ENCODE measurements at places on chromosomes 2 and 18.
A peak's percentile ranks its signal among the peaks of the same experiment; 100 is the strongest.

DNA sequence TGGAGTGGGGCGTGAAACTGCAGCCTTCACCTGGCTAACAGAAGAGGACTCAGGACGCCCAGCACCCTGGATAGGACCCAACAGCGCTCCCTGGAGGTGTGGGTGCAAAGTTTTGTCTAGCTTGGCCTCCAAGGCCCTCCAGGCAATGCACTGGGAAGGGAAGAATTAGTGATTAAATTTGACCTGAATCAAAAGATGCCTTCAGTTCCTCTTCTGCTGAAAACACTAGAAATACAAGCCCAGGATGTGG is 779 bp upstream of the TRIB2 start:
- peak; percentile 74 for DNase-seq

- no peak for DNase-seq
Observed at GRCh38 chr2:30691948-30692828, 115.1 kb downstream of the CAPN13 start.

GRCh38 chr2:119782308-119783027 is 22.7 kb downstream of the PTPN4 start:
- no peak for DNase-seq

- DNase-seq: no peak
Observed at GRCh38 chr2:36664696-36665076, 31.8 kb upstream of the VIT start.

DNA sequence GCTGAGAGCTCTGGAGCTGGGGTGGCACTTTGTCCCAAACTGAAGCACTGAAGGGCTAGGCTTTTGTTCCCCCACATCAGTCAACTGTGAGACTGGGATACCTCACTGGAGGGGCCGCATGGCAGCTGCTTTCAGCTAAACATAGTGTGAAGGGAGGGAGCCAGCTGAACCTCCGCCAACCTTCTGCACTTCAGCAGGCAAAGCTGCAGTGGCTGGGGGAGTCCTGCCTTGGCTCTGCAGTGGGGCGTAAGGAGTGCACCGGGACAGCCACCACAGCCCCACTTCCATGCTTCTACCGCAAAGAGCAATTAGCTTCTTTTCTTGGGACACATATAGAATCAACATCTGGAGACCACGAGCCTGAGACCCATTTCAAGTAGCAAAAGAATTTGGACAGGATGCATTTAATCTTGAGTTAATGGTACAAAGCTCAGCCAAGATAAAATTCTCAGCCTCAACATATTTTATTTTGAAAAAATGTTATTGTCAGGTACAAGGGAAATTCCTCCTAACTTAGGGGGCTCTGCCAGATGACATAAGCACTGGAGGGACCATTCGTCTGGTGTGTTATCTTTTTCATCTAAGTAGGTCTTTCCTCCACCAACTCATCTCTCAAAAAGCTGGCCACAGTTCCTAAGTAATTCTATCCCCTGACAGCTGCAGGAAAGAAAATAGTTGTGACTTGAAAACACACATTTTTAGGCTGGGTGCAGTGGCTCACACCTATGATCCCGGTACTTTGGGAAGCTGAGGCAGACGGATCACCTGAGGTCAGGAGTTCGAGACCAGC is 25.6 kb upstream of the MYCN start:
- no peak for DNase-seq

GRCh38 chr18:51339856-51340255 is 142.4 kb upstream of the MEX3C start:
- DNase-seq: no peak

DNA sequence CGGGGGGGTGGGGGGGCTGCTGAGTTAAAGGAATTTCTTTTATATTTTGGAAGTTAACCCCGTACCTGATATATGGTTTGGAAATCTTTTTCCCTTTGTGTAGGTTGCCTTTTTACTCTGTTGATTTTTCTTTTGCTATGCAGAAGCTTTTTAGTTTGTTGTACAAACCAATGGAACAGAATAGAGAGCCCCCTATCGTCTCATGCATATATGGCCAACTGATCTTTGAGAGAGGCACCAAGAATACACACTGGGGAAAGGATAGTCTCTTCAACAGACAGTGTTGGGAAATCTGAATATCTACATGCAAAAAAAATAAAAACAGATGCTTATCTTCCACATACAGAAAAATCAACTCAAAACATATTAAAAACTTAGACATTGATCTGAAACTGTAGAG is 647.8 kb upstream of the KLHL29 start:
- no peak for DNase-seq

DNA sequence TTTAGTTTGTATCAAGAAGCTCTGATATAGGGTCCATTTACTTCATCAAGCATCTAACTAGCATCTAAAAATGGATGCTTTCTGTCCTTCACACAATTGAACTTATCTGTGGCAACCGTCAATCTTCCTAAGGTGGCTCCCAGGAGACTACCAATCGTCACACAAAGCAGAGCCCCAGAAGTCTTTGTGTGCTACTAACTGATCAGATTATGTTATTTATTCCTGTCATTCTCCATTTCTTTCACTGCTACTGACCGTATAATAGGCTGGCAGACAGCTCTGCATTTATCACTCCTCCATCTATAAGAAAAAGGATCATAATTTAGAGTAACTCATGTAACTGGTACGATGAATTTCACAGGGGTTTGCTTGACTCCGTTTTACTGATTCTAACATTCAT is 585.0 kb upstream of the NXPH2 start:
- DNase-seq: no peak

DNA sequence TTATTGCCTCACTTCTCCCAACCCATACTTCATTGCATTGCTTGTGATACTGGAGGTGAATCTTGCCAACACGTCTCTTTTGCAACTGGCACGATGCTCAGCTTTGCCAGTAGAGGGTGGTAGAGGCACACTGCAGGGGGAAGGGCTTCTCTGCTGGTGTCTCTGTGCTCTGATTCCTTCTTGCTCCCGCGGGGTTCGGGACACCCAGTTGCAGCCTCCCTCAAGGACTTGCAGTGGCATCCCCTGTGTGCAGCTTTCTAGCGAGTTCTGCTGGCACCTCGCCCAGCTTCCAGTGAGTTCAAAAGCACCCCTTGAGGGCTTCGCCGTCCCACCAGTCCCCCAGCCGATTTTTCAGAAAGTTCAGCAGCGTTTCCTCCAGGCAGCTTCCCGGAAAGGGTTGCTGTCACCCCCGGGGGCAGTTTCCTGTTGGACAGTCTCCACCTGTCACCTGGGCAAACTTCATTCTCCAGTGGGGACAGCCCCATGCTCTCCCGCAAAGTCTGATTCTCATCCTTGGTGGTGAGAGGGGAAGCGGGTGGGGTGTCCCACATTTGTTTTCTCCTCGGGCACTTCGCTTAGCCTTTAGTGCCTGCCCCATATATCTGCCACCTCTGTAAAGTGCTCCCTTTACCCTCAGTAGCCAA is 35.4 kb upstream of the EN1 start:
- peak; percentile 52 for DNase-seq

- DNase-seq: no peak
Observed at GRCh38 chr2:221775096-221775495, 203.0 kb upstream of the EPHA4 start.

DNA sequence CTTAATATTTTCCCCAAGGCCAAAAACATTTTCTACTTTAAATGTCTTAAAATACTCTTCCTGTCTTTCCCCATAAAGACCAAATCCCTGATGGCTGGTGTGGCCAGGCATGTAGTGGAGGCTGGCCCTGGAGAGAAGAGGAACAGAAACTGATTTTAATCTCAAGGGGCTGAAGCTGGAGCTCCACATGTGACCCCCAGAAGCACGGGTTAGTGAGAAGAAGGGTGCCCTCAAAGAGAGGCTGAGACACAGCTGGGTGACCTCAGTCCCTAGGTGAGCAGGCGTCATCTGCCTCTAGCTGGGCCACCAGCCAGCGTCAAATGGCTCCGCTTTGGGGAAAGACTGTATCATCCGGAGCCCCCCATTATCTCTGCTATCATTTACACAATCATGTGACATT is 19.3 kb upstream of the TMEM18 start:
- DNase-seq: no peak

DNA sequence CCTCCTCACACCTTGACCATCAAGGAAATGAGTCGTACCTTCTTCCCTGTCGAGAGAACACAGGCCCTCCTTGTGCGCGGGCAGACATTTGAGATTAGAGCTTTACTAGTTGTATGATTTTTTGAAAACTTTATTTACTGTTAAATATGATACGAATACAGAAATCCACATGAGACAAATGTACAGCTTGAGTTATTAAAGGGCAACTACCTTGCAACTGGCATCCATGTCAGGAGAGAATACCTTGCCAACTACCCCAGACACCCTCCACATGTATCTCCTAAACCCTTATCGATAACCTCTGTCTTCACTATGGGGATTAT is 28.3 kb downstream of the KLHL23 start:
- DNase-seq: no peak

DNA sequence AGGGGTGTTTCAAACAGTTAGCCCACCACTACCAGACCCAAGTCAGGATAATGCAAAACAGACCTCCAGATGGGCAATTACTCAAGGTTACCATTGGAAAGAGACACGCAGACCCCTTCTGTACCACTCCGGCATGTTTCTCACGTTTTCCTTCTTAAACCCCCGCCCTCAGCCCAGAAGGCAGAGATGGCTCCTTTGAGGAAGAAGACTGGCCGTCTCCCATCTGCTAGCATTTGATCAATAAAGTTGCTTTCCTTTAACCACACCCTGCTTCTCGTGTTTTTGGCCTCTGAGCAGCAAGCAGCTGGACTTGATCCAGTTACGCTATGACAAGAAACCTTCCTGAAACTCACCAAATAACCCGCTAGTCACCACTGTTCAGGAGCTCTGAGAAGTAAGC is 1012.4 kb upstream of the GYPC start:
- DNase-seq: no peak

- no peak for DNase-seq
Observed at GRCh38 chr2:241654551-241654950, 17.1 kb downstream of the ATG4B start.

DNA sequence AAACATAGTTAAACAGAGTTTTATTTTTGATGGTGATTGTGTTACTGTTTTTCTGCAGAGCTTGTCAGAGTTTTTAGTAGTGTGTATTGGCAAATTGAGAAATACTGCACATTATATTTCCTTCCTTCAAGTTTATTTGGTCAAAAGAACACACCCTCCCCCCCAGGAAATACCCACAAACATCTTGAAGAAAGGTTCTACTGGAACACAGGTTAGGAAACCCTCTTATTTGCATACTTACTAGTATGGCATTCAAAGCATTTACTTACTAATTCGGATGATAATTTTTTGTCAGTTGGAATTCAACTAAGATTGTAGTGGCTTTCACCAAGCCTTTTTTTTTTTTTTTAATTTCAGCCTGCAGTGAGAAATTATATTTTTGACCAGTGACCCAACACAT is 9.1 kb downstream of the CAB39 start:
- DNase-seq: no peak

DNA sequence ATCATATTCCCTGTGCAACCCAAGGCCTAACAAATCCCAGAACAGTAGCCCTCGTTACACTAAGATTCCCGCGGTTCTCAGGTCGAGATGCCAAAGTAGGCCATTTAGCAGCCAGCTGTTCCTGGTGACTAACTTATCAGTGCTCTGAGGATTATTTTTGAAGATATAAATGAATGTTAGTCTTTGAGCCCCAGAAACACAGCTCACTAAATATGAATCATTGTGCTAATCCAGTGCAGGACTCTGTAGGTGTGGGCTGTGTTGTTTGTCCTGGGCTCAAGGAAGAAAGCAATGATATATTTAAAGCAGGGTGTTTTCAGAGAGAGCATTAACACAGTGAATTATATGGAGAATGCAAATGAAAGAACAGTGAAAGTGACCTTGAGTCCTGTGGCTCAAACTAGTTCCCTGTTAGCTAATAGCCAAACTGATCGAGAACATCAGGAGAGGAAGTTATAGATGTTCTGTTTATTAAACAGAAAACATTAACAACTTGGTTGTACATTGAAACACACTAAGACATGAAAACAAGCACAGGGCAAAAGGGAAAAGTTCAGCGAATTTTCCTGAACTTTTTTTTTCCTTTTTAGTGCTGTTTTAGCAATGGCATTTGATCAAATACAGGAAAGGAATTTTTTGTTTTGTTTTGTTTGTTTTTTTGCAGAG is 228.3 kb downstream of the RNF152 start:
- no peak for DNase-seq

DNA sequence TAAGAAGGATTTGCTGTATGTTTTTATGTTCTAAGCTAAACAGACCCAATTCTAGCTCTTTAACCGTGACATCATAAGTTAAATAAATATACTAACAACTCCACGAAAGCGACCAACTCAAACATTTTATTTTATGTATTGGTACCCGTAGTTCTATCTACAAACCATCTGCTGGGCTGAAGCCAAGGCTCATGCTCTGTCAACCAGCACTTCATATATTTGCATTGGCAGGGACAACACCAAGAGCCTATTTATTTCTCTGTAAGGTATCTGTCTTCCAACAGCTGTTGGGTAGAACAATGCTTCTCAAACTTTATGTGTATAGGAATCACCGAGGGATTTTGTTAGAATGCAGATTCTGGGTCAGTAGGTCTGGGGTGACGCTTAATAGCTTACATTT is 64.5 kb downstream of the PID1 start:
- no peak for DNase-seq

DNA sequence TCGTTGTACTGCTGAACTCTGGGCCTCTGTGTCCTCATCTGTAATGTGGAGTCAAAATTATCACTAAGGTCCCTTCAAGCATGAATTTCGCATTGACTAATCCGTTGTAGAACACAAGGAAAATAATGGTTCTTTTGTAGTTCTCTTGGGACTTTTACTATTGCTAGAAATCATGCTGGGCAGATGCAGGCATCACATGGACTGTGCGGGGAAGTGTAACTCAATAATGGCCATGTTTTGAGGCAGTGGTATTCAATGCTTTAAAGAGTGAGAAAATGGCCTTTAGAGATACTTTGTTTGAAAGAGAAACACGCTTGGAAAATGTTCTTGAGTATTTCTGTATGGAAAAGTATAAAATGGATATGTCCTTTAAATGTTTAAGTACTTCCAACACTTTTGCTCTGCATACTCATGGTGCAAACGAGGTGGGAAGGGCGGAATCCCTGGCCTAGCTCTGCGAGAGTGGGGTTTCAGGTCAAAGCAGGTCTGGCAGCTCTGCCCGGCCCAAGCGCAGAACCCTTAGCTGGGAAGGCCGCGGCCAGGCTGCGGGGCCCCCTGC is 117.3 kb upstream of the MSTN start:
- no peak for DNase-seq

DNA sequence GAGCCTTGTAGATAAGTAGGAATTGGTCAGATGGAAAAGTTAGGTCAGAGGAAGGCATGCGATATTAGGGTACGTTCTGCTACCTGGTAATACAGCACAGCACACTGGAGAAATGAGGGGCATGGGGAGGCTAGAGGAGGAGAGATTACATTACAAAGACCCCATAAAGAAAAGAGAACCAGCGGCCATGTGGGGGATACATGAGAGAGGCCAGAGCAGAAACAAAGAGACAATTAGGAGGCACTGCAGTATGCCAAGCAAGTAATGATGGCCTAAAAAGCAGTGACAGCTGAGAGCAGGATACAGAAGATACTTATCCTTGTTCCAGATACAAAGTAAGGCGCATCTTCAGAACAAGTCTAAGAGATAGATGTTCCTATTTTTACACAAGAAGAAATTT is 40.0 kb downstream of the TXNL1 start:
- no peak for DNase-seq

Data from K562 (cell line).